Activated naive CD4-positive, alpha-beta T cell treated with anti-CD3 and anti-CD28 coated beads, Interleukin-2, amount 50 U/mL, for 72 hours (primary cell): ENCODE measurements at places on chromosomes 11 and 22. TPM values are rescaled to one million over a fixed set of nuclear protein-coding genes. Genes with fewer than 3 reads are reported as not detected.

Gene SERHL2
- total RNA-seq = 1.9 TPM

Gene GAL3ST3
- 0.14 TPM for total RNA-seq

Gene TESMIN
- total RNA-seq = 8.8 TPM

Gene ACAT1
- total RNA-seq = 71.9 TPM

Gene GLYAT
- not detected for total RNA-seq

Gene CDC42BPG
- total RNA-seq = 0.61 TPM

Gene PANX3
- not detected for total RNA-seq

Gene SOX6
- total RNA-seq = not detected

Gene NADSYN1
- 135 TPM for total RNA-seq
